NCI-H2029 treated with DMSO at 0.1 percent for 48 hours (cell line): ENCODE measurements at places on chromosomes 1 and 21.

GRCh38 chr1:15014516-15014915 is 139.0 kb upstream of the TMEM51 start:
- no peak for DNase-seq

DNA sequence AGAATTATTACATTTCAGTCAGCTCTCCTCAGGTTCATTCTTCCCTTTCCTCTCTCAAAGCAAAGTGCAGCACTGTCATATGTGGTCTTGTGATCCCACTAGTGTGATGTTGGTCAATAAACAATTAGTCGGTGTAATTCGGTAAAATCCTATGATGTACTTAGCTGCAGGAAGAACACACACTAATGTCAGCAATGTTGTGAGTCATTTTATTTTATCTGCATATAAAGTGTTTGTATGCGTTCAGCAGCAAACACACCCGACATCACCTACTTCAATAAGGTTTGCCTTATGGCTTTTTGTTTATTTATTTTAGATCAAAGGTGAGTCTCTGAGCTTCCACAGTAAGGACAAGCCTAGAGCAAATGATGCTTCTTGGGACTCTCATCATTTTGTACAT is 47.8 kb downstream of the PTPN14 start:
- DNase-seq, result no peak

DNA sequence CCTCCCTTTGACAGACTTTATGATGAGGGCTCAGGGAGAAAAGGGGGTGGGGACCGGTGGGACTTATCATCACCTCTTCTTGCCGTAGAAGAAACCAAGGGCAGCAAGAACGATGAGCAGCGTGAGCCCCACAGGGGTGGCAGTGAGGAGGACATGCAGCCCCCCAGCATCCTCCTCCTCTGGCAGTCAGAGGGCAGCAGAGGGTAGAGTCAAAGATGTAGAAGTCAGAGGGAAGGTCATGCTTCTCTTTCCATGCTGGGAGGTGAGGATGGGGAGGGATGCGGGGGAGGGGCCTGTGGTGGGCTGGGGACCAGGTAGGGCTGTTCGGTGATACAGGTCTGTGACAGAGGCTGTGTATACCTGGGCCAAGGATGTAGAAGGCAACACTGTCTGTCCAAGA is 14.8 kb downstream of the INSRR start:
- no peak for DNase-seq

GRCh38 chr1:145995148-145995881 is 1.1 kb downstream of the TXNIP start:
- DNase-seq, result no peak

DNA sequence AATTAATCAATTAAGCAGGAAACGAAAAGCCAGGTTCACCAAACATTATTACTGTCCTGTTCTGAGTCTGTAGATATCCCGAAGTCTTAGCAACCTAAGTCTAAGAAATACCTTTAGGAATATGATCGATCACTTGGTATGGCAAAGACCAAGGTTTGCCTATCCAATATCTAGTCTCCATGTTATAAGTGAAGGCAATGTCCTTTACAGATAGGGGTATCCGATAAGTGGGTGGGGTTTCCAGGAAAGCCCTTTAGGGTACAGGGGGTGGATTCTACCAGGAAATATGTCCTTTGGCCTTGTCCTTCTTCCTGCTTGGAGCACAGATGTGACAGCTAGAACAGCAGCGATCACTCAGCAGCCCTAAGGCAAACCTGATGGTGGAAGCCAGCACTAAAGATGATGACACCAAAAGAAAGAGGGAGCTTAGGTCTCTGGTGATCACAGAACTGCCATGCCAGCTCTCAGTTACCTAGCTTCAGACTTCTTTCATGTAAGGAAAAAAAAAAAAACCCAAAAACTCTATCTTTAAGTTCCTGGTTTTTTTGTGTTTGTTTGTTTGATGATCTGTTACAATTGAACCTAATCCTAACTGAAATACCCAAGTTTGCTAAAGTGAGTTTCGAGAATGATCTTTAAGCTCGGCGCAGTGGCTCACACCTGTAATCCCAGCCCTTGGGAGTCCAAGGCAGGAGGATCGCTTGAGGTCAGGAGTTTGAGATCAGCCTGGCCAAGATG is 40.8 kb downstream of the DSTYK start:
- no peak for DNase-seq

DNA sequence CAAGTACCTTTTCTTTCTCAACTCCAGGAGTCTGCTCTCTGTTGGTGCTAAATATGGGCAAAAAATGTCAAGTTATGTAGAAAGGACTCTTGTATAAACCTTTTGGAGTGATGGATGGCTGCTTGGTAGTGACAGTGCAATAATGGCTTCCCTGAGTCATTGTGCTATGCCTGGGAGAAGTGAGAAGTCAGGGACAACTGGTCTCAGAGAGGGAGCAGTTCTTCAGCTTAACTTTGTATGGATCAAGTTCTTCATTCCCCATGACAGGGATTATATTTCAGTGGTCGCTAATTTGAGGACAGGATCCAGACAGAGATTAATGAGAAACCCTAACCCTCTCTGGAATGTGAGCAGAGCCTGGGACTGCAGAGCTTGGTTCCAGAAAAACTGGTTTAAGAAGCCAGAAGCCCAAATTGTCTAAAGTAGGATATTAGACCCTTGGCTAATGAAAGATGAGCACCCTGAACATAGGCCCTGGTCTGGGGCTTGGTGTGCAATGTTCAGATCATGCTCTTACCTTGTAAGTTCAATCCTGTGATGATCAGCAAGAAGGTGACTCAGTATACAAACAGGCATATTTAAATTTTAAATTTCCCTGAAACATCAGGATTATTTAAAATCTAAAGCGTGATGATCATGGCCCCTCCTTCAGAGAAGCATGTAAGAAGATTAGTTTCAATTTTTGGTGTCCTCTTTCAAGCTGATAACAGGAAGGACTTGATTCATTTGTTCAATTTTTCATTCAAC is 50.9 kb downstream of the NTMT2 start:
- no peak for DNase-seq

GRCh38 chr1:33633019-33633801 is 160.8 kb downstream of the ZSCAN20 start:
- peak; percentile 69 for DNase-seq

DNA sequence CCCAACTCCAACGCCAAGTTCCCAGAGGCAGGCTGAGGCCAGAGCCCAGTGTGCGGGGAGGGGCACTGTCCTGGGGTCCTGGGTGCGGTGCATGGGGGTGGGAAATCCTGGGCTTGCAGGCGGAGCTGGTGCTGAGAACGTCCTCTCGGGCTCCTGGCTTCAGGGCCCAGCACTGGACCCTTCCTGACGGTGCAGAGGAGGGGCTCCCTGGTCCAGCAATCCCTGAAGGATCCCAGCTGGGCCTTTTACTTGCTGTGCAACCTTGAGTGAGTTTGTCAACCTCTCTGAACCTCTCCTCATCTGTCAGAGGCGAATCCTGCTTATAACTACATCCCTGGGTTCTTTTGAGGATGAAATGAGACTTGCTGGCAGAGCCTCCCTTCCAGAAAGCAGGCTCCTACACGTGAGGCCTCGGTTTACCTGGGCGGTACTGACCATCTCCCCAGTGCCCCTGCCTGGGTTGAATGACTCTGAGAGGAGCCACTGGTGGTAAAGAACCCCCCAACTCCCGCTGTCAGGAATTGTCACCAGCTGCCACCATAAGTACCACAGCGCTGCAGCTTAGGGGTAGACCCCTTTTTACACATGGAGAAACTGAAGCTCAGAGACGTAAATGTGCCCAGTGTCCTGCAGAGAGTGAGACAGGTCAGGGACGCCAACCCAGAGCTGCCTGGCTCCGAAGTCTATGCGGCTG is 77.3 kb downstream of the DHRS3 start:
- DNase-seq, result no peak

GRCh38 chr1:33302325-33302724 is 18.6 kb downstream of the A3GALT2 start:
- DNase-seq, result no peak

GRCh38 chr1:7040969-7041695 is 255.9 kb downstream of the CAMTA1 start:
- DNase-seq, result no peak
